Peyer's patch (tissue), 4 donors: ENCODE measurements at places on chromosomes 1 and 21.

GRCh38 chr1:53077599-53077965, 15.6 kb downstream of the PODN start:
- DNase-seq = no peak

DNA sequence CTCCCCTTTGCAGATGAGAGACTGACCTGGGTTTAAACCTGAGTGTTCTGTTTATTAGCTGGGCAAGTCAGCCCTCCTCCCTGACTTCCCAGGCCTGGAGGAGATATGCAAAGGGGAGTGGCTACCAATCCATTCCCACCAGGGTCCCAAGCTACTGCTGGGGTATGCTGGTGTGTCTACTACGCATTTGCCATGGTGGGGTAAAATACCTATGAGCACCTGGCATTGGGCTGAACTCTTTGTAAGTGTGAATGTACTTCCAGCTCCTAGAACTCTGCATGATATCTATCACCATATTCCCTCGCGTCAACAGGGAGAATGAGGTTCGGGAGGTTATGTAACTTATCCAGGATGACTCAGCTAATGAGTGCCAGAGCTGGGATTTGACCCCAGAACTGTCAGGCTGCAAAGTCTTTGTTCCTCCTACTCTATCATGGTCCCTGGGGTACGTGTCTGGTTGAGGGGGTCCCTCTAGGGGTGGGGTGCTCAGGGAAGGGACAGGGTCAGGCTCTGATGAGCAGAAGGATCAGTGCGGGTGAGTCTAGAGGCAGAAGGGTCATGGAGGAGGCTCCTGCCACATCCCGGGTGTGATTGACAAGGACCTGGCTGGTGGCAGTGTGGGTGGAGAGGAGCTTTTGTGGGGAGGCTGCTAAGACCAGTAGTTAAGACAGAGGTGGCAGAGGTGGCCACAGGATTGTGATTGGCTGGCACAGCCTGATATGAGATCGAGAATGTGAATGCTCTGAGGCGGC, 16.7 kb downstream of the AMPD2 start:
- no peak for DNase-seq

GRCh38 chr1:228314658-228315483, 91.8 kb downstream of the TRIM11 start:
- DNase-seq = peak; percentile 46

GRCh38 chr1:119981986-119982815, 85.9 kb upstream of the ADAM30 start:
- DNase-seq = no peak

- no peak for DNase-seq
Measured at GRCh38 chr1:28986306-28986910, 72.0 kb downstream of the EPB41 start.

DNA sequence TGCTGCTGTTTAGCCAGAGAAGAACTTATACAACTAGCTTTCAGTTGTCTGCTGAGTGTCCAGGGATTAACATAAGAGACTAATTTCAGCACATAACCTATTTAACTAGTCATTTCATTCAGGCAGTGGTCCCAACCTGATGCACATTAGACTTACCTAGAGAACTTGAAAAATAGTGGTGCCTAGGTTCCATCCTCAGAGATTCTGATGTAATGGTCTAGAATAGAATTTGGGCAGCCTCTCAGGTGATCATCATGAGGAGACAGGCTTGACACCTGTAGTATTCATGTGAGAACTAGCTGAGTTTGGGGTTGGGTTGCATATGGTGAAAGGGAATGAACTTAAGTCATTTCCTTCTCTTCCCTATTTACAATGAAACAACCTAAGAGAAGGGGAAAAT, 24.8 kb downstream of the CNST start:
- no peak for DNase-seq

GRCh38 chr21:28136656-28137255, 855.9 kb downstream of the LTN1 start:
- no peak for DNase-seq

DNA sequence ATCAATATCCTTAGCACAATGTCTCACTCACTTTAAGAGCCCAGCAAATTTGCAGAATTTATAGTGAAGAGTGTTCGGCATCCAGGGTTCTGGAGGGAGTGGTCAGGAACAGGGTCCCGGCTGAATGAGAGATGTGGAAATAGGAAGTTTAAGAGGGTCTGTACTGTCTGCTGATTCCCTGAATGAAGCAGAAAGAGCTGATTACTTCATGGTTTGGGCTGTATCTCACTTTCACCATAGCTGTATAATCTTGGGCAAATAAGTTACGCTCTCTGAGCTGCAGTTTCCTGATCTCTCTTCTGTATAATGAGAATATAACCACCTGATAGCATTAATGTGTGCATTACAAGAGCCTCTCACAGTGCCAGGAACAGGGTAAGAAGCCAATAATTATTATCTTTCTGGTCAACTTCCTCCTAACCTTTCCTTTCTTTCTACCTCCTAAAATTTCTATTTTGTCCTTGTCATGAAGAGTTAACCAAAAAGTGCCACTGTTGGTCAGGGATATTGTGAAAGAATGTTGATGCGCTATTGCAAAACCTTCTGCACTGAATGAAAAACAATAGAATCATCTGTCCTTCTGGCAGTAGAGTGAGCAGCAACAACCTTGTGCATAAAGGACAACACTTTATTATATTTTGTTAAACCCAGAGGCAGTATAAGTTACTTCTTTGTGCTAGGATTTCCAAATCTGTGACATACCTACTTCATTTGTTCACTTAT, 14.7 kb upstream of the PTGFR start:
- no peak for DNase-seq

DNA sequence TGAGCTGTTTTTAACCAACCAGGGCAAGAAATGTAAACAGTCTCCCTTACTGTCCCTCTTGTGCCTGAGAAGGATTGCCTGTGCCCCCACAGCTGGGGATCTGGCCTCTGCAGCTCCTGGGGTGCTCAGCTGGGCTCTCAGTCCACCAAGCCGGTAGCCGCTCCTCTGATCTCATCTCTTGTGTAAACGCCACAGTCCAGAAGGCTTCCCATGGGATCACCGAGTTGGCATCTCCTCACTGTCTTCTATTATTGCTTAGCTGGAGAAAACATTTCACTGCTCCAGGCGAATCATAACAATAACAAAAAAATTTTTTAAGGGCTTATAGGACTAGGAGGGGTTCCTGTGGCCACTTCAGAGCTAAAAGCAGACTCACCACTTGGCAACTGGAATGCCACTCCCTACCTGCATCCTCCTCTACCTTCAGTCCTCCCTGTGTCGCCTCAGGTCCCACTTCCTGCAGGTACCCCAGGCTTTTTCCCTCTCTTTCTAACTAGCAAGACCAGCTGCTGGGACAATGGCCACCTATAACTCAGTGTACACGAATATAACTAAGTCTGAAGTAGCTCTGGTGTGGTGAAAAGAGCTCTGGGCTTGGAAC, 75.8 kb downstream of the ATP1A1 start:
- DNase-seq = no peak

DNA sequence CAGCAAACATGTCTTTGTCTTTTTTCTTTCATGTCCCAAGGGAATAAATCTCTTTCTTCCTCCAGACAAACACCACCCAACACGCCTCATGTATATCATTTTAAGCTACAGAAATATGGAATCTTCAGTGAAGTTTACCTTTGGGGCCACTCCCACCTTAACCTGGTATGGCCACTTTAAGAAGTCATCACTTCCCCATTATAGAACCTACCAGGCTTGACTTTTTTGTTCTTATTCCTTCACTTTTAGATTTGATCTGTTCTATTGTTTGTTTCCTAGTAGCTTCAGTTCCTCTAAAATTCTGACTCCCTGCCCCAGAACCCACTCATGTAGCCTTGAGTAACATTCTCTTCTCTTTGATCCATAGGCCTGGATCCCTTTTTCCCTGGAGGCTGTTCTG, 226.3 kb downstream of the HLX start:
- DNase-seq = no peak

DNA sequence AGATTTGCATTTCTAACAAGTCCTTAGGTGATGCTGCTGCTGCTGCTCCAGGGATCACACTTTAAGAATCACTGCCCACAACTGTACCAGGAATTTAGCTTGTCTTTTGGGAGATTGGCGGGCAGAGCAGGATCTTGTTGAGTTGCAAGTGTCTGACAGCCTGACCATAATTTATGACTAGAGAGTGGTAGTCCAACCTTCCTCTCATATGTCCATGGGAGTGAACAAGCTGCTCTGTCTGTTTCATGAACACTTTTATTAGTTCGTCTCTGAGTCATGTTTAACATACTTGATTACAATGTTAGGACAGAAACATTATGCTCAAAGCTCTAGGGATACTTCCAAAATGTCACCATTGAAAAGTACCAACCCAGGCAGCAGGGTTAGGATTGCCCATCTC, 169.6 kb downstream of the TGFB2 start:
- no peak for DNase-seq

DNA sequence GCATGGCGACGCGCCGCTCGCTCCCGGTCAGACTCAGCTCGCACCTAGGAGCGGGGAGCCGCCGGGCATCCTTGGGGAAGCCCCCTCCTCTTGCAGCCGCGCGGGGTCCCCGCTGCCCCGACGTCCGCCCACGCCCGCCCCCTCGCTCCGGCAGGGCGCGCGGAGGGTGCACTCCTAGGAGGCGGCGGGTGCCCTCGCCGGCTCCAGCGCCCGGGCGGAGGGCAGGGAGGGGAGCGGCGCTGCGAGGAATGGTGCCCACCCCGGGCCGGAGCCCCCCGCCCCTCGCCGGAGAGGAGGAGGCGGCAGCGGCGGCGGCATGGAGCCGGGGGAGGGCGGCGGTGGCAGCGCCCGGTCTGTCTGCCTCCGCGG, 488 bp downstream of the FAM78B start:
- DNase-seq = no peak
